ENCODE measurements at places on chromosomes 7 and 10. TPM values are rescaled to one million over a fixed set of nuclear protein-coding genes. Genes with fewer than 3 reads are reported as not detected.

The CUL2 gene
- polyA plus RNA-seq: 7.2 TPM

The RNF133 gene
- not detected for polyA plus RNA-seq

The SFTPA1 gene
- polyA plus RNA-seq: 0.39 TPM

The NANOS1 gene
- 6.8 TPM for polyA plus RNA-seq

The EGFR gene
- 12.6 TPM for polyA plus RNA-seq

The KCNH2 gene
- 3.4 TPM for polyA plus RNA-seq

The CTTNBP2 gene
- 9.2 TPM for polyA plus RNA-seq

The CCSER2 gene
- 9.2 TPM for polyA plus RNA-seq

The RPA3 gene
- polyA plus RNA-seq: 9.8 TPM

The EBF3 gene
- polyA plus RNA-seq: 12.6 TPM

The JAZF1 gene
- 8.3 TPM for polyA plus RNA-seq

The PDZD7 gene
- polyA plus RNA-seq: 3.3 TPM

The WEE2 gene
- 0.12 TPM for polyA plus RNA-seq

The SH2D4B gene
- polyA plus RNA-seq: 0.04 TPM

The GSDME gene
- 0.85 TPM for polyA plus RNA-seq

The MCM10 gene
- 0.71 TPM for polyA plus RNA-seq

The MTPN gene
- polyA plus RNA-seq: 91.9 TPM

The SPDYE9 gene
- polyA plus RNA-seq: not detected

The MBLAC1 gene
- 2.5 TPM for polyA plus RNA-seq

The EPDR1 gene
- polyA plus RNA-seq: 14.1 TPM

The PNLIP gene
- polyA plus RNA-seq: 1.4 TPM

The EBLN1 gene
- polyA plus RNA-seq: not detected

The TMEM26 gene
- polyA plus RNA-seq: 0.03 TPM

The KCNIP2 gene
- 219 TPM for polyA plus RNA-seq

The SPDYE2B gene
- polyA plus RNA-seq: not detected

The ABCB4 gene
- 0.27 TPM for polyA plus RNA-seq

The ITPRID1 gene
- polyA plus RNA-seq: not detected

The CNTNAP2 gene
- polyA plus RNA-seq: 0.03 TPM

The SP4 gene
- polyA plus RNA-seq: 2.0 TPM

The PRSS58 gene
- not detected for polyA plus RNA-seq

The SNCG gene
- polyA plus RNA-seq: 7.0 TPM

The PRKCQ gene
- 0.36 TPM for polyA plus RNA-seq

The DGKI gene
- polyA plus RNA-seq: 0.22 TPM

The KNDC1 gene
- polyA plus RNA-seq: 0.28 TPM

The CYP3A4 gene
- polyA plus RNA-seq: 0.10 TPM

The KIAA1217 gene
- 5.9 TPM for polyA plus RNA-seq

The FIS1 gene
- 341 TPM for polyA plus RNA-seq

The SYT15B gene
- 0.45 TPM for polyA plus RNA-seq

The PYROXD2 gene
- 9.9 TPM for polyA plus RNA-seq

The GNGT1 gene
- polyA plus RNA-seq: not detected

The CYP3A7 gene
- 0.10 TPM for polyA plus RNA-seq

The LIPA gene
- polyA plus RNA-seq: 45.2 TPM

The EPHB4 gene
- polyA plus RNA-seq: 37.5 TPM

The AGR2 gene
- 12.9 TPM for polyA plus RNA-seq

The TMEM196 gene
- 0.29 TPM for polyA plus RNA-seq

The CACNA2D1 gene
- 9.2 TPM for polyA plus RNA-seq

The PARP12 gene
- polyA plus RNA-seq: 17.7 TPM

The VSTM2A gene
- polyA plus RNA-seq: not detected
